GM12878 (cell line): ENCODE measurements at places on chromosomes 4 and X.

GRCh38 chrX:118495958-118496762, 545 bp downstream of the DOCK11 start:
- DNase-seq = no peak

DNA sequence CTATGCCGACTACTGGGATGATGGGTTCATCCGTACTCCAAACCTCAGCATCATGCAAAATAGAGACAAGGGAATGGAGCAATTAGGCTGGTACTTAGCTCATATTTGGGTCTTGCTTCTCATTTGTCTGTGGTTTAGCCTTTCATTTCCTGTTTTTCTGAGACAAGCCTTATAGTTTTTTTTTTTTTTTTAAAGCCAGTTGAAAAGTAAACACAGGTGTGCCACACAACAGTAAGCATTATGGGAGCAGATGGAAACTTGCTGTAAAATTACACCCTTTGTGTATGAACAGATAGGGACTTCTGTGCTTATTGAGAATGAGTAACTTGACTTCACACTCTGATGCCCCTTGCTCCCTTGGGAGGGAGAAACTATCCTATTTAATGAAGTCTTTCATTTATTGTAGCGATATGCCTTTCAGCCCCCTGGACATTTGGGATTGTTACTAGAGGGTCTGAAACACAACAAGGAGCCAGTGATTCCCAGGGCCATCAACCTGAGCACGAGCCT, 13.7 kb downstream of the RASSF6 start:
- peak; percentile 74 for DNase-seq

DNA sequence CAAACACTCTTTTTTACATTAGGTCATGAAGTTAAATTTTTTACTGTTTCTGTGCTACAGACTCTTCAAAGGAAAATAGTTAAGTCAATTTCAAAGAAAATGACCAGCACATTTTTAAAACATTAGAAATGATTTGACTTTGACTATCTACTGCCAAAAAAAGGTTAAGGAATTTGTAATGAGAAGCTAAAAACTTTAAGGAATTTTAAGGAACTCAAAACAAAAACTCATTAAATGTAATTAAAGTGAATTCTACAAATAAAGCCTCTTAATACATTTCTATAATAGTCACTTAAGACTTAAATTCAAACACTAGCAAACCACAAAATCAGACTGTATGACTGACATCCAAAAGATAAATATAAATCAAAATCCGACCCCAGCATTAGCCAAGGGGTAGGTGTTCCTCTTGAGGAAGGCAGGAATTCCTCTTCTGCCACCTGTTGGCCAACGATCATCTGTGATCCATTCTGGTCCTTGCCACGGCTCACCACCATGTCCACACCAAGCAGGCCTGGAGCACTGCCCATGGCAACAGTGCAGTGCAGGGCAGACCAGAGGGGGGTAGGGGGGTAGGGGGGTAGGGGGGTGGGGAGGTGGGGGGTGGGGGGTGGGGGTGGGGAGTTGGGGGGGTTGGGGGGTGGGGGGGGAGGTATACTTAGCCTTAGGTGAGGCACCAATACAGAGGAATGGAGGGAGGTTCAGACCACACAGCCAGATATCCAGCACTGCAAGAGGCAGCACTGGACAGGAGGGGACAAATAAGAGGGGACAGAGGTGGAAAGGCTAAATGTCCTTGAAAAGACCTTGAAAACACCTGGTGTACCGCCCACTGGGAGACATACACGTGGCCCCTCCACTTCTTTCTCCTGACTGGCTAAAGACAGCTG, 287.4 kb downstream of the CHIC1 start:
- DNase-seq = peak; percentile 62

DNA sequence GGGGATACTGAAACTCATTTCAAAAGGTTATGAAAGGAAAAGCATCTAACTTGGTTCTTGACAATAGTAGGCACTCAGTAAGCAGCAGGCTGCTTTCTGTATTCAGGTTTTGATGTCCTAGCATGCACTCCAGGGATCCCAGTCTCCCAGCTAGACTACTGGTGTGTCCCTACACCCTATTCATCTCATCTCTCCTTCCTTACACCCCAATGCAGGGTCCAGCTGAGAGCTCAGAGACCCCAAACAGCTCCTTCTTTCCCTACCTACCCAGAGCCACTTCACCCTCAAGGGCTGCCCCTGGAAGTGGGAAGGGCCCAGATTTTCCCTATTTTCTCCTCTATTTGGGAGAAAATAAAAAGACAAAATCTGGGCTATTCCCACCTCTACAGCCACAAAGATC, 1.6 kb upstream of the EFNB1 start:
- DNase-seq = no peak

DNA sequence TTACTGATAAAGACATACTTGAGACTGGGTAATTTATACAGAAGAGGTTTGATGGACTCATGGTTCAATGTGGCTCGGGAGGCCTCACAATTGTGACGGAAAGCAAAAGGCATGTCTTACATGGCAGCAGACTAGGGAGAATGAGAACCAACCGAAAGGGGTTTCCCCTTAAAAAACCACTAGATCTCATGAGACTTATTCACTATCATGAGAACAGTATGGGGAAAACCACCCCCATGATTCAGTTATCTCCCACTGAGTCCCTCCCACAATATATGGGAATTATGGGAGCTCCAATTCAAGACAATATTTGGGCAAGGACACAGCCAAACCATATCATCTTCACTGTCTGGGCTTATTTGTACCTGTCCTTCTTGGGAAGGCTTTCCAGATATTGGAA, 22.8 kb upstream of the MUC7 start:
- DNase-seq = peak; percentile 13
